ENCODE measurements at places on chromosomes 2 and 18.

GRCh38 chr2:199870581-199870980, 19.6 kb upstream of the FTCDNL1 start:
- no peak for DNase-seq

GRCh38 chr2:136522724-136523123, 242.6 kb upstream of the THSD7B start:
- DNase-seq, result no peak

DNA sequence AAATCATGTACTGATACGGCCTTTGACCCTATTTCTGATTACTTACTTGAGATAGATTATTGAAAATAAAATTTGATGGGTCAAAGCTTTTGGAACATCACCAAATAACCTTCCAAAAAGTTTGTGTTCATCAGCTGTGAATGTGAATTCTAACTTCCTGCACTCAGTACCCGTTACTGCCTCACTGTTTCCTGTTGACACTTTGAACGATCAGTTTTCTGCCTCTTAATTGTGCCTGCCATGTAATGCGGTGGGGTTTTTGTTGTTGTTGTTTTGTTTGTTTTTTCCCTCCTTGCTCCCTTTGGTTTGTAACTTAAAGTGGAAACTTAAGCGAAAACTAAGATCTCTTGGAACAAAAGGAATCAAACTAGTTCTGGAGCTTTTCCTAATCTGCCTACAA, 18.9 kb downstream of the ATG16L1 start:
- DNase-seq, result no peak

DNA sequence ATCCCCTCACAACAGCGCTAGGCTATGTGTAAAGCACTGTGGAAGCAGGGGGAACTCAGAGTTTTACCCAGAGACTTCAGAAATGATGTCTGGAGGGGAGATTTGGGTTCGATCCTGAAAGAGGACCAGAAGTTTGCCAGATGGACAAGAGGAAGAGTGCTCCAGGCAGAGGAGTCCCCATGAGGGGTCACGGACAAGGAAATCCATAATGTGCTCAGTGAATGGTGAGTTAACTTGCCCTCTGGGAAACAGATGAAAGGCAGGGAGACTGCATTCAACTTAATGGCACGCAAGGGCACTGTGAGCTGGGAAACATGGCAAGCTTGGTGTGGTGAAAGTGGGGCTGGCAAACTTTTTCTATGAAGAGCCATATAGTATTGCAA, 6.0 kb upstream of the ASAP2 start:
- no peak for DNase-seq

GRCh38 chr2:239819091-239819973, 205.8 kb downstream of the NDUFA10 start:
- DNase-seq, result no peak

DNA sequence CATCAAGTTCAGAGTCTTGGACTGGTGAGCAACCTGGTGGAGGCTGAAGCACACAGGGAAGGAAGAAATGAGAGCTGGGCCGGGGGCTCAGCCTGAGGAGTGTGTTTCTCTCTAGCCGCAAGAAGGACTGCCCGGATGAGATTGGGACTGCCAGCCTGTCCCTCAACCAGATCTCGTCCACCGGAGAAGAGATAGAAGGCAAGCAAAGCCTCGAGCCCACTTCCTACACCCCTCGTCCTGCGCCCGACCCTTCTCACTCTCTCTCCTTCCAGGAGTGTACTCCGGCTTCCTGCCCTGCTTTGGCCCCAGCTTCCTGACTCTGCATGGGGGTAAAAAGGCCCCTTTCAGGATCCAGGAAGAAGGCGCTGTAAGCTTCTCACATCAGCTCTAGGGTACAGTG, 26.2 kb downstream of the FER1L5 start:
- no peak for DNase-seq

DNA sequence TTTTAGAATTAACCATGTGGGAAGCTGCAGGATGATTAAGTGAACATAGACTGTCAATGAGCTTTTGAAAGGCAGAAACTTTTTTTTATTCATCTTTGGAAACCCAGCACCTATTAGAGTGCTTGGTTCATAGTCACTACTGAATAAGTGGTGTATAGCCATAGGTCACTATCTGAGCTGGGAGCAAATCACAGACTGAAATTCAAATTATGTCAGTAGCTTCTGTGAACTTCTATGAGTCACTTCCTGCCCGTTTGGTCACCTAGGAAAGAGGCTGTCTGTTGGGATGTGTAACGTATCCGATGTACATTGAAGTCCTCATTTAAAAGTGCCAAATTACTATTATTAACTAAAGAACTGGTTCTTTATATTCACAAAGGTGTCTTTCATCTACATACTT, 20.5 kb upstream of the SLC40A1 start:
- no peak for DNase-seq

- DNase-seq, result no peak
Observed at GRCh38 chr2:60413814-60414168, 139.7 kb downstream of the BCL11A start.

GRCh38 chr2:2938481-2938880, 439.1 kb downstream of the EIPR1 start:
- no peak for DNase-seq

- peak; percentile 97 for DNase-seq
Observed at GRCh38 chr2:9703701-9704221, 73.0 kb upstream of the YWHAQ start.

GRCh38 chr2:52343010-52343409, 1311.1 kb upstream of the NRXN1 start:
- no peak for DNase-seq

DNA sequence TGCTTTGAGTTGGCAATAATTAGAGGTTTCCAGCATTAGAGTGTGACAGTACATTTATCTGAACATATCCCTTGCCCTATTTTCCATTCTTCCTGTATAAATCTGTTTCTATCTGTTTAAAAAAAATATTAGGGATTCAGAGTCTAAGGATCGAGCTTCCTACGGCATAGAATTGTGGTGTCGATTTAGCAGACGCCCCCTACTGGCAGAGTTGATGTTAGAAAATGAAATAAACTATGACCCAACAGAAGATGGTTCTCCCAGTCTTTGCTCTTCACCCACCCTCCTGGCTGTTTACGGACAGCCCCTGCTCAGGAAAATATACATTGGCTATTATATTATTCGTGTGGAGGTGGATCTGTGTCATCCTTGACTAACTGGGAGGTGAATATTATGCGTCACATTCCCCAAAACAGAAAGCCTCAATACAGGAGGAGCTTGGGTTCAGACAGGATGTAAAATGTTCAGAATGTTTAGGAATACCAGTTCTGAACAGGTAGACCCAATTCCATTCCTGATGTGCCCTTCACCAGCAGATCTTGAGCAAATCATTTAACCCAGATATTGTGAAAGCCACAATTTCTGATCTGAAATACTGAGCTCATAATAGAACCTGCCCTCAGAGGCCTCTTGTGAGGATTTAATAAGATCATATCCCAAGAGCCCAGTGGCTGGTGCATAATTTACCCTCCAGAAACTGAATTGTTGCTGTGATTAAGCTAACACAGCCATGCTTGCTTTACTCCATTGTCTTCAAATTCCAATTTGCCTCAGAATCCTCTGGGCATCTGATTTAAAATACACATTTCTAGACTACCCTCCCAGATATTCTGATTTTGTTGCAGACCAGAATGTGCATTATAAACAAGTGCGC, 10.8 kb upstream of the ERMN start:
- DNase-seq, result peak; percentile 62

- no peak for DNase-seq
Observed at GRCh38 chr18:12011957-12012549, 30.7 kb downstream of the IMPA2 start.

- DNase-seq, result no peak
Observed at GRCh38 chr2:86331384-86331783, 6.0 kb downstream of the REEP1 start.

- no peak for DNase-seq
Observed at GRCh38 chr18:34606851-34607250, 103.2 kb upstream of the DTNA start.

DNA sequence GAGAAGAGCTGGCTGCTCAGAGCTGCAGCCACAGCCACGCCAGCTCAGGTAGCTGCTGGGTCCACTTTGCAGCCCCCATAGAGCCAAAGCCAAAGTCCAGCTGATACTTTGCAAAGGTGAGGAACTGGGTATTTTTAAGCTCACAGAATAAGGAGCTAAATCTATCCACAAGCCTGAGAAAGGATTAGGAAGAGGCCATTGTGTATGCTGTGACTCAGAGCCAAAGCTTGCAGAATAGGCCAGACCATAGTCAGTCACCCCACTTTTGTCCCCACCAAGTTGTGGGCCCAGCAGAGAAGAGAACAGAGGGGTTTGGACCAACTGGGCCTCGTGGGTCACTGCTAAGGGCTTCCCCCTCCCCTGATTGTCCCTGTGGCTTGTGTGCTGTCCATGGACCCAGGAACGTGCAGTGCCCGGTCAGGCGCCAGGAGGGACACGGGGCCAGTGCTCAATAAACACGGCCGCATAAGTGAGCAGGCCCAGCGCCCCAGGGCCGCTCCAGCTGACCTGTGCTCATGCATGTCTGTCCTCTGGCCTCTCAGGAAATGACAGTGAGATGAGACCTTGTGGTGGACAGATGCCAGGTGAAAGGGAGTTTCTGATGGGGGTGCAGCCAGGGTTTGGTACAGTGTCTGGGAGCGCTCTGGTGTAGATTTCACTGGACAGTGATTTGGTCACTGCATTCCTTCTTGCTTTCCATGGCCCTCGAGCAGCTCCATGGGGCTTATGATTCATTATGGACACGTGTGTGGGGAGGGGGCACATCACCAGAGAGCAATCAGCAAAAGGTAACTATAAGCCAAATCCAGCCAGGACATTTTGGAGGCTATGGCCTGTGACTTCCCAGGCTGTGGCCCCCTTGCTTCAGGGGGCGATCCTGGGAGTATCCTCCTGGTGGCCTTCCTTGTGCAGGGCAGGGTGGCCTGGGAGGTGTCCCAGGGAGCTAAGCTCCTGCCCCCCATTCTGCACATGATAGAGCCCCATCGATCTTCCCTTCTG, 31.3 kb downstream of the MAL start:
- no peak for DNase-seq

- DNase-seq, result peak; percentile 12
Observed at GRCh38 chr2:65800998-65801397, 368.6 kb upstream of the SPRED2 start.

- peak; percentile 31 for DNase-seq
Observed at GRCh38 chr2:160227293-160227915, 27.3 kb upstream of the ITGB6 start.
